DND-41 (cell line): ENCODE measurements at places on chromosomes 12 and 14.

DNA sequence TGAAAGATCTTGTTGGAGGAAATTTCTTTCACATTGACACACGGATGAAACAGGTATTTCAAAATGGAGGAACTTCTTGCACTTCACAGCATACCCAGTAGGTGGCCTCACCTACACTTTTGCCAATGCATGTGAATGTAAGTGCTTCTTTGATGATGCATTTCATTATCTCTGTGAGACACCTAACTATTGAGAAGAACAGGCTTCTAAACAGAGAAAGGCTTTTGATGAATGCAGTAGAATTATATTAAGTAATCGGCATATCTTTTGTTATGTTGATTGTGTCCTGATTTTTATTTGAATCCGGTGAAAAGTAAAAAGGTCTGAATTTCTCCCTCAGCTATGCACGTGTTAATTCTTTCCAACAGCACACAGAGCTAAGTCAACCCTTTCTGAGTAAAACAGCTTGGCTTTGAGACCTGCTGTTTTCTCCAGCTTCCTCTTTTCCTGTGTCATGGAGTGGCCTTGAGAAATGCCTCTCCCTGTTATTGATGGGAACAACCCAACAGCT lies 399.0 kb downstream of the NAV3 start:
- DNase-seq: peak; percentile 29

DNA sequence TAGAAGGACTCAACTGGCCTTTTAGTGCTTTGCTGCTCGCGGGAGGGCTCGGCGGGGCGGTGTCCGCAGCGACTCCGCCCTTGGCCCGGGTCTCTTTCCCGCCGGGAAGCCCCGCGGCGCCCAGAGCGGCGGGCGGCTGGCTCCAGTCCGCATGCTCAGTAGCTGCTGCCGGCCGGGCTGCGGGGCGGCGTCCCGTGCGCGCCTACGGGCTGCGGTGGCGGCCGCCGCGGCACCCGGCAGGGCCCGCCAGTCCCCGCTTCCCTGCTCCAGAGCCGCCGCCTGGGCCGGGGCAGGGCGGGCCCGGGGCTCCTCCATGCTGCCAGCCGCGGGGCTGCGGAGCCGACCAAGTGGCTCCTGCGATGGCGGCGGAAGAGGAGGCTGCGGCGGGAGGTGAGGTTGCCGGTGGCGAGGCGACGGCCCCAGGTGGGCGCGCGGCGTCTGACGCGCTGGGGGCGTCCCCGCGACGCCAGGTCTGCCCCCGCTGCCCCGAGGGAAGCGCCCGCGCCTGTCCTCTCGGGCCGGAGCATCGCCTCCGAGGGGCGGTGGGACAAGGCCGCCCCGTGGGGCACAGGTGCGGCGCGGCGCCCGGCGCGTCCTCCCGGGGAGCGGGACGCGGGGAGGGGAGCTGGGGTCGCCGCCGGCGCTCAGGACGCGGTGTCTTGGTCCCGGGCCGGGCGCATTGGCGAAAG lies at the start of gene BMAL2:
Gene BMAL2 (plus strand): TSS at position 123 of the 689 bp plus-strand sequence. CDS start 237 bp downstream, at position 360.
- DNase-seq: peak; percentile 41

GRCh38 chr12:92650228-92650822 lies 52.5 kb upstream of the PLEKHG7 start:
- DNase-seq: no peak

DNA sequence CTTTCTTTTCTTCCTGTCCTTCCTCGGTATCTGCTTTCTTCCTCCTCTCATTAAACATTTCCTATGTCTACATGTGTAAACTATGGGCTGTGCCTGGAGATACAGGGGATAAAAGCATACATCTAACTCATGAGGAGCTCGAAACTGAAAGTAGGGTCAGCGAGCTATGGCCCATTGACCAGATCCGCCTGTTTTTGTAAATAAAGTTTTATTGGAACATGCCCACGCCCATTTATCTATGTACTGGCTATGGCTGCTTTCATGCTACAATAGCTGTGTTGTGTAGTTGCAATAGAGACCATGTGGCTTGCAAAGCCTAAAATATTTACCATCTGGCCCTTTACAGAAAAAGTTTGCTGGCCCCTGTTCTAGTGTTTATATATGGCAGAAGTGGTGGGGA lies 500.8 kb upstream of the GARIN6 start:
- DNase-seq: no peak

- DNase-seq: no peak
These were observed 9.7 kb upstream of the PTGER2 start for GRCh38 chr14:52304248-52304904.

- no peak for DNase-seq
These were observed 96.2 kb upstream of the FKBP4 start for GRCh38 chr12:2698566-2698965.

DNA sequence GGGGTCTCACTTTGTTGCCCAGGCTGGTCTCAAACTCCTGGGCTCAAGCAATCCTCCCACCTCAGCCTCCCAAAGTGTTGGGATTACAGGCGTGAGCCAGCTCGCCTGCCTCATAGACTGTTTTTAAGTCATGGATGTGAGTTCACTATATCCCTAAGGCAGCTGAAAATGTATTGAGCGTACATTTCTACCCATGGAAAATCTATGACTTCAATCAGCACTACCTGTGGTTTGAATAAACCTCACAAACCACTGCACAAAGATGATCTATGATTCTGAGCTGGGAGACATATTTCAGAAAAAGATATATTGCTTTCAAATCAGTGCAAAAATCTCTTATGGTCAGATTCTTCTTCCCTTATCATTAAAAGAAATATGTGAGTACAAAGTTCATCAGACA lies 22.5 kb downstream of the GCN1 start:
- DNase-seq: no peak

- no peak for DNase-seq
These were observed 29.3 kb upstream of the RASSF8 start for GRCh38 chr12:25929142-25929541.

DNA sequence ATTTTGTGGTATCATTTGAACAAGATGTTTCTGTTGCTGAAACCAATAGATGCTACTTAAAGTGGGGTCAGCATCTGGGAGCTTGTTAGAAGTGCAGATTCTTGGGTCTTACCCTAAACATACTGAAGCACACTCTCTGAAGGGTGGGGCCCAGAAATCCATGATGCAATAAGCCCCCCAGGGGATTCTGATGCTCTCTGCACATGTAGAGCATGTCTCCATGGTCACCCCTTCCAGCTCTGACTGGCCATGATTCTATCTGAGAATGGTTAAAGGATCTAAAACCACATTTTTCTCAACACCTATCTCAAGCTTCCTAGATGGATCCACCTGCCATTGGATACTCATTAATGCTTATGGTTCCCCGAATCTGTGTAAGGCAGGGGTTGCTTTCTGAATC lies 20.4 kb downstream of the JDP2 start:
- no peak for DNase-seq

GRCh38 chr12:113088971-113089756 lies 32.6 kb downstream of the DTX1 start:
- DNase-seq: peak; percentile 96

DNA sequence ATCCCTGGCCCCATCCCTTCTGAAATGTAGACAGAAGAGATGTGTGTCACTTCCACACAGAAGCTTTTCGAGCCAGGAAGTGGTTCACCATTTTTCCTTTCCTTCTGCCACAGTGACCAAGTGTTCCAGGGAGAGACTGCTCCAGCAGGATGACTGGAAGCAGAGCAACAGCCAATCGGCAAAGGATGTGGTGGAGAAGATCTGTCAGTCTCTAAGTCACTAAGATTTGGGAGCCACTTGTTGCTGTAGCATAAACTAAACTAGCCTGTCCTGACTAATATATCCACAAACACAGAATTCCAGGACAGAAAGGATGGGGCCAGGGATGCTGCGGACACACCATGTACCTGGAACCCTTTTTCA lies 42.9 kb downstream of the DUSP6 start:
- no peak for DNase-seq

DNA sequence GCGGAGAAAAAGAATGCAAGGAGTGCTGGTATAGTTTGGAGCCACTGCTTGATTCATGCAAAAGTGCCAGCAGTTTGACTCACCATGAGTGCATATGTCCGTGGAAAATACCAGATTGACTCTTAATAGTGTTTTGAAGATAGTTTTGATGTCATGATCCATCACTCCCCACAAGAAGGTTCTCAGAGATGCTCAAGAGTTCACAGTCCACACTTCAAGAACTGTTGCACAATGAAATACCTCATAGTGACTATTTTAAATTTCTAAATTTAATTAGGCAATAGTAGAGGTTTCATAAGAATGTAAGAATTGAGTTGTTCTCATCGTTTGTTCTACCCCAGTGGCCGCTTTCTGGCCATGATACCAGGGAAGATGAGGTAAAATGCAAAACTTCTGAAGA lies 286.6 kb upstream of the RGS6 start:
- no peak for DNase-seq

DNA sequence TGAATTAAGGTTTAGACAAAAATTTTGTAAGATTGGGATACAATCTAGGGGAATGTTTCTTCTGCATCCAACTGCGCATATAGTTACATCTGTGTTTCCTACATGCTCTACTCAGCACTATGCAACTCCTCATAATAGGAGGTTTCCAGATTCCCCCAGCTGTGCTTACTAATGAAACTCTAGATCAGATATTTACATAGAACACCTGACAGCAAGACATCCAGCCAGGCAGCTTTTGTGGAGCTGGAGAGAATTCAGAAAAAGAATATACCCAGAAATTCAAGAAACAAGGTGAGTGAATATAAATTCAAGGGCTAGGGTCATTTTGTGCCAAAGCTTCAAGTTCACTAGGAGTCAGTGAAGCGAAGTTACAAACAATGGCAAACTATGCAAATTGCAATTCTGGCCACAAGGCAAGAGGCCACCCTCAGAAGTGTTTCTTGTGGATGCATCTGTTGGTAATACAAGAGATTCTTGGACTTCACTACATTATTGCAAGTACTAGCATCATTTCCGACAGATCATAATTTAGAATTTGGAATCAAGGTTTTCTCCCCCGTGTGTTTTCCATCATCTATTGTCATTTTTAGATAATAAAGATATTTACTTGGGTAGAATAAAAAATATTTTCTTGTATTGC lies 341.2 kb upstream of the NAV3 start:
- no peak for DNase-seq

DNA sequence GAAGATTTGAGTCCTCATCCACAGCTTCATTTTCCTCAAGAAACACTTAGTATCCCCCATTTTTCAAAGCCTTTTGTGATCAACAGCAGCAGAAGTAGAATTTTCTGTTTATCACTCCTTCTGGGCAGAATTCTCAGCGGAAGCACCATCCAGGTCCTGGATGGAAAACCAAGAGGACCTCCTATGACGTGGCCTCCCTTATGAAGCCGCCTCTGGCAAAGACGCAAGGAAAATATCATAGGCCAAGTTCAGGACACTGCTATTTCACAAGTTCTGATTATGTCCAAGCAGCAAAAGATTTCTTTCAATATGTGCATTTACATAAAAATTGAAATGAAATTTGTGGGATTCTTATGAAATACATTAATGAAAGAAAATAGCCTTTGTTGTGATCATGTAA lies 315.0 kb downstream of the SEC23A start:
- DNase-seq: no peak

DNA sequence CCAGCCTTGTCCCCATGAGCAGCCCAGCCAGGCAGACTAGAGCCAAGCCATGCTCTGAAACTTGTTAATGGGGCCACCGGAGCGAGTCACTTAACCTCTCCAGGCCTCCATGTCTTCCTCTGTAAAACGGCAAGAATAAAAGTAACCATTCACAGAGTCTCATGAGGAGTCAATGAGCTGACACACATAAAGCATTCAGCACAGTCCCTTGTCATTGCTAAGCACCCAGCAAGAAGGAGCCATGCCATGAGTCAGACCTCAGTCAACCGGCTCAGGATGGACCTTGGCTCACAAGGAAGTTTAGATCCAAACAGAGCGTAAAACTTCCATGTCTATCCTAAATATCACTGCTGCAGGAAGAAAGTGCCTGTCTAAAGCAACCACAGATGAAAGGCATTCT lies 10.6 kb downstream of the FICD start:
- no peak for DNase-seq

- DNase-seq: no peak
These were observed 41.0 kb upstream of the RGS6 start for GRCh38 chr14:71891185-71891584.

GRCh38 chr12:105581420-105581819 lies 250.9 kb downstream of the C12orf75 start:
- DNase-seq: no peak

DNA sequence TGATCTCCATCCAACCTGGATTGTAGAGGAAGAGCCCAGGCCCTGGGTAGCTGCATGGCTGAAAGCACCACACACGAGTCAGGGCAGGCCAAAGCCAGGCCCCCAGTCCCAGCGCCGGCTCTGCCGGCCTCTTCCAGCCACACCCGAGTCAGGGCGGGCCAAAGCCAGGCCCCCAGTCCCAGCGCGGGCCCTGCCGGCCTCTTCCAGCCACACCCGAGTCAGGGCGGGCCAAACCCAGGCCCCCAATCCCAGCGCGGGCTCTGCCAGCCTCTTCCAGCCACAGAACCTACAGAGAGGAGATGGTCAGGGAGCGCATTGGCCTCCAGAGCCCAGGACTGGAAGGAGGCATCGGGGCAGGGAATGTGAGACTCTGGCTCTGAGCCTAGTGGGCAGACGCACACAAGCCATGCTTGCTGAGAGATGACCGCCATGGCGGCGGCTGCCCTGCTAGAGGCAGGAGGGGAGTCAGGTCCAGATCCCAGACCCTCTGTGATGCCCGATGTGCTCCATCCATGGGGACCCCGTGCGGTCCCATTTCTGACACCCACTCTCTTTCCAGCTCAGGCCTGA lies 30.2 kb downstream of the BEGAIN start:
- no peak for DNase-seq

DNA sequence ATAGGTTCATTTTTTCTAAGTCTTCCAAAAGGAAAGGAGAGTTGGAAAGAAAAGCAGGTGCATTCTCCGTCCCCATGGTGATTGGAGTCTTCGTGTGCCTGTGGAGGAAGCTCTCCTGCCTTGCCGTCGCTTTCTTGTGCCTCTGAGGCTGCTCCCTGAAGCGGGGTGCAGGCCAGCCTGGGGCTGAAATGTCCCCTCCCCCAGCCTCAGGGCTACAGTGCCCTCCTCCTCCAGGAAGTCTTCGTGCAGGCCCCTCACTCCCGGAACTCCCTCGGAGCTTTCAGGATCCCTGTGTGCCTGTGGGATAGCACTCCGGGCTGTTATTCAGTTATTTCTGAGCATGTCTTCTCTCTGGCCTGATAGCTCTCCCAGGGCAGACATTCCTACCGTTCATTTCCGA lies 569.2 kb downstream of the VRK1 start:
- DNase-seq: no peak

GRCh38 chr14:81390696-81391095 lies 9.4 kb downstream of the STON2 start:
- no peak for DNase-seq

GRCh38 chr12:74619884-74620283 lies 82.2 kb downstream of the ATXN7L3B start:
- DNase-seq: no peak

GRCh38 chr12:1291601-1292332 lies 300.7 kb downstream of the ERC1 start:
- no peak for DNase-seq
